T-helper 2 cell treated with Interferon-gamma antibody and Interleukin-4, amounts not matched to agents 100 ng/mL and 5 ng/mL, for 36 hours (primary cell): ENCODE measurements at places on chromosomes 5 and 9. TPM values are rescaled to one million over a fixed set of nuclear protein-coding genes. Genes with fewer than 3 reads are reported as not detected.

The PIP5KL1 gene
- 1.7 and 2.7 TPM in 2 replicates for total RNA-seq

The GFI1B gene
- total RNA-seq = not detected in 2 replicates

The KCNN2 gene
- not detected in 2 replicates for total RNA-seq

The MELK gene
- total RNA-seq = 52.6 and 56.0 TPM in 2 replicates

The EFNA5 gene
- 0.11 and 0.23 TPM in 2 replicates for total RNA-seq

The SLC45A2 gene
- 0.14 and 0.23 TPM in 2 replicates for total RNA-seq

The GCNT4 gene
- 0.27 and 0.39 TPM in 2 replicates for total RNA-seq

The CNTNAP3B gene
- total RNA-seq = not detected in 2 replicates

The ERGIC1 gene
- 40.2 and 41.3 TPM in 2 replicates for total RNA-seq

The SLC6A3 gene
- 0.39 and 0.41 TPM in 2 replicates for total RNA-seq

The PCDHA11 gene
- total RNA-seq = not detected in 2 replicates

The OR13C5 gene
- not detected in 2 replicates for total RNA-seq

The ANKRD31 gene
- 0.16 and 0.18 TPM in 2 replicates for total RNA-seq

The MRRF gene
- 37.7 and 39.9 TPM in 2 replicates for total RNA-seq

The HAVCR1 gene
- total RNA-seq = 1.7 and 2.2 TPM in 2 replicates

The OBP2B gene
- not detected in 2 replicates for total RNA-seq

The AQP3 gene
- total RNA-seq = 109 and 113 TPM in 2 replicates

The GALT gene
- 130 and 139 TPM in 2 replicates for total RNA-seq

The IFNA2 gene
- total RNA-seq = not detected in 2 replicates

The IL3 gene
- total RNA-seq = 0.82 TPM in 2 replicates
